ENCODE measurements at places on chromosomes 7 and 10. TPM values are rescaled to one million over a fixed set of nuclear protein-coding genes. Genes with fewer than 3 reads are reported as not detected.

DNA sequence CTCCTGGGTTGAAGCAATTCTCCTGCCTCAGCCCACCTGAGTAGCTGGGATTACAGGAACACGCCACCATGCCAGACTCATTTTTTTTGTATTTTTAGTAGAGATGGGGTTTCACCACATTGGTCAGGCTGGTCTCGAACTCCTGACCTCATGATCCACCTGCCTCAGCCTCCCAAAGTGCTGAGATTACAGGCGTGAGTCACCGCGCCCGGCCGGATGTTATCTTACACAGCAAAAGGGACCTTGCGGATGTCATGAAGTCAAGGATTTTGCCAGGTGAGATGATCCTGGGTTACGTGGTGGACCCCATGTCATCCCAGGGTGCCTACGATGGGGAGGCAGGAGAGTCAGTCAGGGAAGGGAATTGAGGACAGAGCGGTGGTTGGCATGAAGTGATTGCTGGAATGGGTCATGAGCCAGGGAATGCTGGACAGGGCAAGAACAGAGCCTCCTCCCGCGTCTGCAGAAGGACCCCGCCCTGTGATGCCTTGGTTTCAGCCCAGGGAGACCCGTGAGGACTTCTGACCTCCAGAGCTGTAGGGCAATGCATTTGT lies 8.7 kb upstream of the UBE3C start:
- H3K27ac ChIP-seq = no peak overlapping the region
- no peaks in the 10 kb centered on the region for H3K4me1 ChIP-seq
- no peak for DNase-seq
- H3K4me3 ChIP-seq = no peak overlapping the region

DNA sequence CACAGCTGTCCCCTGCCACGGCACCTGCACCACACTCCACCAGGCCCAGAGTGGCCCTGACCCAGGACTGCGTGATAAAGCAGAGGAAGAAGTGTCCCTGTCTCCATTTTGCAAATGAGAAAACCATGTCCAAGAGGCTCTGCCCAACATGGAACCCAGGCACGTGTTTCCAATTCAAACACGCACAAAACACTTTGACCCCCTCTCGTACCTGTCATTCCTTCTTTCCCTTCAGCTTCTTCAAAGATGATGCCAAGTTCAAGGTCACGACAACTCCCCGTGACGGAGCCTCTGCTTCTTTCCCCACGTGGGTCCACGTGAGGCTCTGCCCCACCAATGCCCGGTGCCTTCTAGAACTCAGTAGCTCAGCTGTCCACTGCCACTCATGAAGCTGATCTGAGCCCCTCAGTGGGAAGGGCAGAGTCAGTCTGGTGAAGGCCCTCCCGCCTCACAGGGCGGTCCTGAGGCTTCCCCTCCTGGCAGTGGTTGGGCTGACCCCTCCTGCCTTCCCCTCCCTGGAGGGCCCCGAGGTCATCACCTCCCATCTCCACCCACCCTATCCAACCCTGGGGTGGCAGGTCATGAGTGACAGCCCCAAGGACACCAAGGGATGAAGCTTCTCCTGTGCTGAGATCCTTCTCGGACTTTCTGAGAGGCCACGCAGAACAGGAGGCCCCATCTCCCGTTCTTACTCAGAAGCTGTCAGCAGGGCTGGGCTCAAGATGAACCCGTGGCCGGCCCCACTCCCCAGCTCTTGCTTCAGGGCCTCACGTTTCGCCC lies 19.0 kb downstream of the CALML5 start:
- peaks cover 4% of the 10 kb centered on the region for H3K27me3 ChIP-seq
- H3K4me3 ChIP-seq = no peak overlapping the region
- H3K36me3 ChIP-seq = no peaks in the 10 kb centered on the region
- no peak for DNase-seq
- no peak overlapping the region for H3K27ac ChIP-seq
- H3K4me1 ChIP-seq = peaks cover 49% of the 10 kb centered on the region

The STN1 gene
- 27.7 TPM for total RNA-seq

The ZNF92 gene
- 19.0 TPM for total RNA-seq

The CALN1 gene
- total RNA-seq = not detected

DNA sequence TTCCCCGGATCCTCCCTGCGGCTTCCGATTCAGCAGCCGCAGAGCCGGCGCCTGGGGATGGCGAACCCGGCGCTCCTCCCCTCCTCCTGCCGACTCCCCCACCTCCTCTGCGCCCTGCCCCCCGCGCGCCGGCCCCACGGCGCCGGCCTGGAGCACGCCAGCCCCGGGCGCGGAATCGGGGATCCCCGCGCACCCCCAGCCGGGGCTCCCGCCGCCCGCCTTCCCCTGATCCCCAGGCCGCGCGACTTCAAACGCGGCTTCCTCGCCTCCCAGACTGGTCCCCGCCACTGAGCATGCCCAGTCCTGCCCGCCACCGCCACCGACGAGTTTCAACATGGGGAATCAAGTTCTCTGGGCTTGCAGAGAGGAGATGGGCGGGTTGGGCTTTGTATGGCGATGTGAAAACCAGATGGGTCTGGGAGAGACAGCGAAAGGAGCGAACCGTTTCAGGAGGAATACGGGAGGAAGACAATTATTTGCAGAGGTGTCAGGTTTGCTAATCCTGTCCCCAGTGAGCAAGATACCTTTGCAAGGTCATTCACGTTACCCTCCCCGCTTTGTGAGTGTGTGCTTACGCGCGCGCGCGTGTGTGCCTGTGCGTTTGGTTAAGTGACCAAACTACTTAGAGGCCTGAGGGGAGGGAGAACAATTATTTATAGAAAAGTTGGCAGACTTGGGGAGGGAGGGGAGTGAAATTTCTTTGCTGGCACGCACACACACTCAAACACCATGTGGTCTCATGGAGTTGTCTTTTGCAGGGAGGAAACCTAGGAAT lies at the start of gene PANK1:
Gene PANK1, minus strand, starts transcription at position 276 of the 775 bp plus-strand sequence. CDS start 351 bp downstream, outside the sequence.
- H3K27me3 ChIP-seq = no peaks in the 10 kb centered on the region
- H3K4me1 ChIP-seq = peaks cover 47% of the 10 kb centered on the region
- peak; percentile 73 for DNase-seq
- H3K4me3 ChIP-seq = peak within 1 kb of the TSS; percentile 91

DNA sequence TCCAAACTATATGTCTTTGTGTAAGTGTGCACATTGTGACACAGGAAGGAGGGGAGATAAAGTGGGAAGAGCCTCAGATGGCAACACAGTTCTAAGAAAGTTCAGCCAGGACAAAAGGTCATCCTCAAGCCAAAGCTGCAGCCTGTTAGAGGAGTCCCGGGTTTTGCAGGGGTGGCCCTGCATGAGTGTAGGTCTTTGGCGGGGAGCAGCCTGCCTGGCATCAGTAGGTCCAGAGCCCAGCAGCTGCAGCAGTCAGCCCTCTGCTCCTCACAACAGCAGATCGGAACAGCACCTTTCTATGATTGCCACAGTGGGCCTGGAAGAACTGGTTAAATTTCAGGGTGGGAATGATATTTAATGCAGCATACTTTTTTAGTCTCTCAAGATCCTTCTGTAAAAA lies 13.5 kb upstream of the VDAC2 start:
- H3K27ac ChIP-seq = no peak overlapping the region
- no peak overlapping the region for H3K4me3 ChIP-seq
- peaks cover 12% of the 10 kb centered on the region for H3K4me1 ChIP-seq
- no peak for DNase-seq
- no peaks in the 10 kb centered on the region for H3K27me3 ChIP-seq

The ATP6V0A4 gene
- 0.24 TPM for total RNA-seq

The WNT2 gene
- not detected for total RNA-seq

The FAM221A gene
- not detected for total RNA-seq

DNA sequence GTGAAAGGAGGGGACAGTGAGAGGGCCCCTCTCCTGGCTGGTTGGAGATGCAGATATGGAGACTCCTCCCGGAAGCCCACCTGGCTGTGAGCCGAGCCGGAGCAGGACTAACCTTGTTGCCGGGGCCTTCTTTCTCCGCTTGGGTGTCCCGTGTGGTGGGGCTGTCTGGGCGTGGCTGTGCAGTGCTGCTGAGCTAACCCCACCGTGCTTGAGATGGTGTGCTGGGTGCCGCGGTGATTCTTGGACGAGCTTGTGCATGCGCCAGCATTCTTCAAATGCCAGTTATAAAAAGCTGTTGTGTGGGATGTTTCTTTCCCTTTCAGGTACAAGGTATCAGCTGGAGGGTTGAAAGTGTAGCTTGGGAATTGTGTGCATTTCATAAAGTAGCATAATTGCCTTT lies 48.8 kb downstream of the DAGLB start:
- no peak overlapping the region for H3K4me3 ChIP-seq
- DNase-seq = no peak
- H3K27ac ChIP-seq = peak overlapping the region; percentile 22
- peaks cover 57% of the 10 kb centered on the region for H3K36me3 ChIP-seq
- H3K4me1 ChIP-seq = peaks cover 33% of the 10 kb centered on the region
- no peaks in the 10 kb centered on the region for H3K27me3 ChIP-seq

The STEAP1 gene
- 24.2 TPM for total RNA-seq

The RAMP3 gene
- total RNA-seq = not detected

DNA sequence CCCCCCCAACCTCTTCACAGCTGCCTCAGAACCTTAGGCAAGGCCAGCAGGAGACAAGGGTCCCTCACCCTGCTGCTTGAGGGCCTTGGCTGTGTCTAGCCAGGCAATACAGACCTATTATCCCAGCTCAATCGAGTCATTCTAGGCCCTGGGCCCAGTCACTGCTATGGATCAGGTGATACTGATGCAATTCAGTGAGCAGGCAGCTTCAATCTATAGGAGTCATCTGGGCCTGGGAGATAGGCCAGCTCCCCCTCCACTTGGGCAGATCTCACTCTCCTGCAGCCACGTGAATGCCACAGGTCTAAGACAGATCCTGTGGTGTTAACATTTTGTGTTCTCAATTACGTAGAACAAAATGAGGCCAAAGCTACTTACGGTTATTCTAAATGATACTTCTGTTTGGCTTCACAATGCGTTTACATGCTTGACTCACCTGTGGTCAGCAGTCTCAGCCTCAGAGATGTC lies 68.0 kb upstream of the LRRC4 start:
- no peak overlapping the region for H3K4me3 ChIP-seq
- DNase-seq = no peak
- H3K4me1 ChIP-seq = peaks cover 26% of the 10 kb centered on the region
- H3K27ac ChIP-seq = no peak overlapping the region
- no peaks in the 10 kb centered on the region for H3K27me3 ChIP-seq

- H3K27ac ChIP-seq = no peak overlapping the region
- no peak overlapping the region for H3K4me3 ChIP-seq
- no peaks in the 10 kb centered on the region for H3K36me3 ChIP-seq
- no peaks in the 10 kb centered on the region for H3K27me3 ChIP-seq
- peaks cover 26% of the 10 kb centered on the region for H3K4me1 ChIP-seq
Measured at GRCh38 chr7:35755711-35756110, 45.1 kb upstream of the SEPTIN7 start.

DNA sequence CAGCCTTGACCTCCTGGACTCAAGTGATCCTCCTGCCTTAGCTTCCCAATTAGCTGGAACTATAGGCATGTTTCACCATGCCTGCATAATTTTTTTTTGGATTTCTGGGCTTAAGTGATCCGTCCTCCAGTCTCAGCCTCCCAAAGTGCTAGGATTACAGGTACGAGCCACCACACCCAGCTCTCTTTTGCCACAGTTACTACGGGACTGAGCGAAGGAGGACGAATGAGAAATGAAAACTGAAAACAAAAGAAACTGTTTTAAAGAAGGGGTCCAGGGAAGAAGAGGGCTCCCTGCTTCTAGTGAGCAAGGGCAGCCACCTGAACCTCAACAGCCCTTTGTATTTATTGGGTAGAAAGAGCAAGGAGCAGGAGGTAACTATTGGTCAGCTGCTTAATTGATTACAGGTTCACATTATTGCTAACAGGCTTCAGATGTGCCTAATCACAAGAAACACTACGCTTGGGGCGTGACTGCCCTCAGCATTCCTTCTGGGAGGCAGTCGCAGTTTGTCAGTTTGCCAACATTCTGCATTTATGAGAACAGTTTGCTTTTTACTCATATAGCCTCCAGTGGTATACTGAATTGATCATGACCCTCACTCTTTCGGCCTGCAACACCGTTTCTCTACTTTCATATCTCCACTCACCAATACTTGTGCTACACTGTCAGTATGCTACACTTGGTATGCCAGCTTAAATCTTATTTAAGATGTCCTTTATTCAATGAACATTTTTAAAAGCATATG lies 676.8 kb downstream of the DNAJB9 start:
- no peak for DNase-seq
- H3K36me3 ChIP-seq = no peaks in the 10 kb centered on the region
- no peaks in the 10 kb centered on the region for H3K27me3 ChIP-seq
- H3K4me1 ChIP-seq = no peaks in the 10 kb centered on the region
- no peak overlapping the region for H3K4me3 ChIP-seq
- no peak overlapping the region for H3K27ac ChIP-seq

The CALML3 gene
- not detected for total RNA-seq

GRCh38 chr7:43391518-43391917 lies 191.4 kb upstream of the STK17A start:
- H3K4me3 ChIP-seq = no peak overlapping the region
- DNase-seq = no peak
- H3K27me3 ChIP-seq = no peaks in the 10 kb centered on the region

The INSYN2A gene
- not detected for total RNA-seq

GRCh38 chr10:3201796-3202195 lies 29.2 kb upstream of the PITRM1 start:
- H3K4me1 ChIP-seq = 0 out of 2 replicates have a peak, but pooled peaks cover 4% of the 10 kb centered on the region
- H3K36me3 ChIP-seq = no peaks in the 10 kb centered on the region
- no peak for DNase-seq
- H3K27ac ChIP-seq = no peak overlapping the region
- no peak overlapping the region for H3K4me3 ChIP-seq
- H3K27me3 ChIP-seq = peaks cover 9% of the 10 kb centered on the region

- no peak overlapping the region for H3K27ac ChIP-seq
- no peak overlapping the region for H3K4me3 ChIP-seq
- no peak for DNase-seq
- H3K27me3 ChIP-seq = no peaks in the 10 kb centered on the region
- H3K36me3 ChIP-seq = peaks cover 8% of the 10 kb centered on the region
Measured at GRCh38 chr7:22301790-22302189, 55.2 kb downstream of the RAPGEF5 start.

DNA sequence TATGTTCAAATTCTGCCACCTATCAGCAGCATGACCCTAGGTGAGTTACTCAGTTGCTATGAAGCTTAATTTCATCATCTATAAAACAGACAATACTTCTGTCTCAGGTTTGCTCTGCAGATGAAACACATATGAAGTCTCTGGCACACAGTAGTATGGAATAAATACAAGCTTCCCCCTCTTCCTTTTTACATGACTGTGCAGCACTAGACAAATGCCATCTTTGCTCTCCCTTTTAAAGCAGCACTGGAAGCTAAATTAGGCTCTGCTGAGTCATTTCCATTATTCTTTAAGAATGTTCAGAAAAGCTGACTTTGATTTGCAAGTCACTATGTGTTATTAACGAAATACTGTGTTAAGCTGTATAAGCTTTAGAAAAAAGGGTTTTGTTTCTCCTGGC lies 40.7 kb upstream of the ANAPC16 start:
- H3K4me1 ChIP-seq = peaks cover 29% of the 10 kb centered on the region
- no peak overlapping the region for H3K27ac ChIP-seq
- peaks cover 4% of the 10 kb centered on the region for H3K36me3 ChIP-seq
- H3K27me3 ChIP-seq = no peaks in the 10 kb centered on the region

The SPDYE16 gene
- total RNA-seq = 0.08 TPM

DNA sequence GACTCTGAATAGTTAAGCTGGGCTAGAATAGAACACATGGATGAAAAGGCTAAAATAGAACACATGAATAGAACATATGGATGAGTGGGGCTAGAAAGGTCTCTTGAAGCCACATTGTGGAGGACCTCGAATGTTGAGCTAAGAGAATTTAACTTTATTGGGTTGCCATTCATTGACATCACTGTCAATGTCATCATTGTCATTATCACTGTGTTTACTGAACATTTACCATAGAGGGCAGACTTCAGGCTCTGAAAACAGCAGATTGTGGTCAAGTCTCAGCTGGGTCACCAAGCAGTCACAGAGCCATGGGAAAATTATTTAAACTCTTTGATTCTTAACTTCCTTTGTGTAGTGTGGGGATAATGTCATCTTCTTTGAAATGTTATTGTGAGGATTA lies 80.4 kb downstream of the WDFY4 start:
- no peak overlapping the region for H3K4me3 ChIP-seq
- H3K27ac ChIP-seq = no peak overlapping the region
- DNase-seq = no peak
- H3K4me1 ChIP-seq = no peaks in the 10 kb centered on the region
- no peaks in the 10 kb centered on the region for H3K36me3 ChIP-seq

The BEND7 gene
- total RNA-seq = 15.4 TPM
